Activated CD4-positive, CD25-positive, alpha-beta regulatory T cell (primary cell): ENCODE measurements at places on chromosomes 1 and 21.

DNA sequence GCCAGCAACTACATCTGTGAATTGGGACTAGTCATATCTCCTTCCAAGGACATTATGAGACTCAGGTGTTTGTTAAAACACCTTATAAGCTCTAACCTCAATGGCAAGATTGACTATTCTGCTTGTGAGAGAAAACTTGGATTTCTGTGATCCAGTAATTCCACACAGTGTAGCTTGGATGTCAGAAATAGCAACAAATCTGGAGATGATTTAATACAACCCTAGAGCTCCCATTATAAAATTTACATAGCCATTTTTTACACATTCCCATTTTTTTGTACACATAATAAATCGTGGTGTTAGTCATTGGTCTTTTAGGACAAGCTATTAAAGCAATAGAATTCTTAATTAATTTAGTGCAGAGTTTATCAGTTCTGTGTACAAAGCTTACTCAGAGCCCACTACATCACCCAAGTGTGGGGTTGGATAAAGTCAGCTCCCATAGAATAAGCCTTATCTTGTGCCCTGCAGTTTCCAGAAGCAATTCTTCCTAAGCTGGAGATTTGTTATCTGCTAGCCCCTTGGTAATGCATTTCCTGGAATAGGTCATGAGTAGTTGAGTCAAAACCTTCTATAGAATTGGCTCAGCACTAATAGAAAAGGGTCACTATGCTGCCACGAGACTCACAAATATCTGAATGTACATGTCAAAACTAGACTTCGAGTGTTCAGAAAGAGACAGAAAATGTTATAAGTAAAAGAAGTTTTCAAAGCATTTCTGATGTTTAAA, 434.0 kb upstream of the RUNX1 start:
- no peak for DNase-seq

DNA sequence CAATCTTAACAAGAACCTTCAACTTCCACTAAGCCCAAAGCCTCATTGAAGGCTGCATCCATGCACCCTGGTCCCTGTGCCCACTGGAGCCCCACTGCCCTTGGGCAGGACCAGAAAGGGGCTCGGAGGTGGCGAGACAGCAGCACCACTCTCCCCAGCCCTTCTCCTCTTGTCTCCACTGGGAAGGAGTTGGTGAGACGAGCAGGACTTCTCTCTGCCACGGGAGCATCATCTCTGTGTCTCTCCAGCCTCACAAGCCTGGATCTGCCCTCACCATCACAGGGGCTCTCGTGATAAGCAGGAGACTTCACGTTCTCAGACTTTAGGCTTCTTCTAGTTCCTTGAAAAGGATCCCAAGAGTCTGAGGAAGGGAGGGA, 7.2 kb upstream of the ETV3L start:
- DNase-seq = no peak

DNA sequence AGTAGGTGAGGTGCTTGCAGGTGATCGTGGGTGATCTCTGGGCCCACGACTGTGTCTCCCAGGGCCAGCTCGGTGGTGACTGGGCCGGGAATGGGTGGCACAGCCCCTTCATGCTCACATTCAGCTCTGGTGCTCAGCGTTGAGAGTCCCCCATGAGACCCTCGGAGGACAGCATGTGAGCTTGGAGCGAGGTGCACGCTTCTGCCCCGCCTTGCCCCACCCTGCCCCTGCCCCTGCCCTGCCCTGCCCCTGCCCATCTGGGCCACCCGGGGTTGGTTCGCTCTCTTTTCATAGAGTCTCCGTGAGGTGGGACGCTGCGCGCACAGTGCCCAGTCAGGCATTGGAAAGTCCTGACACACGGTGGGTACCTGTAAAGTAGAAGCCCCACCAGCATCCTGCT, 75.3 kb upstream of the ACTL8 start:
- no peak for DNase-seq

DNA sequence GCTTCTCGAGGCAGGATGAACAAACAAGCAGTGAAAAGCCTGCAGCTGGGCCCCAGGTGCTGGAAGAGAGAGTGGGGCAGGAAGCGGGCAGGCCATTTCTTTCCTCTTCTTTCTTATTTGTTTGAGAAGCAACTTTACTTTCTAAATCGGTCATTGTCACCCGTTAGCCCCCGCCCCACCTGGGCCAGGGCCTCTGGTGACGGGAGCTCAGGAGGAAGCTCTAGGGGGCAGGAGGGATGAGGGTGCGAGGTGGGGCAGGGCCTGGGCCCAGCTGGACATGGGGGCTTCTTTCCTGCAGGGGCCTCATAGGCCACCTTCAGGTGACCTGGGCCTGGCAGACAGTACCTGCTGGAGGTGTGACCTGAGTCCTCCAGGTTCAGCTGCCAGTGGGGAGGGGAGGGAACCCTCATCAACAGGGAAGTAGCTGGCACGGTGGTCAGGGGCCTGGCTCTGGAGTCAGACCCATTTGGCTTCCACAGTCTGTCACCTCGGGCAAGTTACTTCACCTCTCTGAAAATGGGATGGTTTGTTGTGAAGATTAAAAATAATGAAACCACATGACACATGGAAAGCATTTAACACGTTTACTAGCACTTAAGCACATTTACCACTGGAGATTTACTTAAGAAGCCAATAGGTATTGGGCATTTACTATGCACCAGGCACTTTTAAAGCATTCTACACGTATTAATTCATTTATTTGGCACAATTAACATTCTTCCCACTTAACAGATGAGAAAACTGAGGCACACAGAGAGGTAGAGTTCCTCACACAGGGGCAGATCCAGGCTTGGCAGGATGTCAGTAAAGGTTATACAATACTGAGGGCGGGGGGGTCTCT, 54.1 kb upstream of the ID3 start:
- DNase-seq = no peak

DNA sequence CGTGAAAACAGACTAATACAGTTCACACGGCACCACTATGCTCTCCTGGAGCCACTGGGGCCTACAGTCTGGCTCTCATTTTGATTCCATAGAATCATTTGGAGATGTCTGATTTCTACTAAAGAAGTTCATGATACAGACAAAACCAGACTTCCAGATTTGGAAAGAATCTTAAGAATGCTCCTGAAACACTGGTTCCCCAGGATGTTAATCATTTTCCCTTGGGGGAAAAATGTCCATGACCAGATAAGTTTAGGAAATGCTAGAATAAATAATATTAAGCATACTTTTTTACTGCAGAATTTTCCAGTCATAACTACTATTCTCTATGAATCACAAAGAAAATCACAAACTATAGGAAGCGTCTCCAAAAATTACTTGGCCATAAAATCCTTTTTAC, 63.0 kb upstream of the RGS7 start:
- no peak for DNase-seq

- DNase-seq = no peak
These were observed 1.6 kb downstream of the CD53 start for GRCh38 chr1:110874324-110875215.

DNA sequence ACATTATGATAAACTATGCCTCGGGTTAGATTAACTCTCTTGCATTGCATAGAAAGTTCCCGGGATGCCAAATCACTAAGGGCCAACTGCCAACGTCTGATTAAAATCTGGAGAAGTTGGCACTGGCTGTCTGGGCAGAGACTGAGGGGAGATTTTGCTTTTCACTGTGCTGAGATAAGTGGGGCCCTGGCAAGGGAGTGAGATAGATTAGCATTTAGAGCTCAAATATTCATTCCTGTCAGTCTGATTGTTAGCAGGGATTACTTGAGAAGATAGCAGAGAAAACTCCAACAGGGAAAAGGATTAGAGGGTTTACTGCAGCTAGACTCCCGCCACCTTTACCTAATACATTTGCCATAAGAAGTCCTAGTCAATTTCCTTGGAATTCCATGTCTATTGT, 714.1 kb upstream of the CHRM3 start:
- no peak for DNase-seq

DNA sequence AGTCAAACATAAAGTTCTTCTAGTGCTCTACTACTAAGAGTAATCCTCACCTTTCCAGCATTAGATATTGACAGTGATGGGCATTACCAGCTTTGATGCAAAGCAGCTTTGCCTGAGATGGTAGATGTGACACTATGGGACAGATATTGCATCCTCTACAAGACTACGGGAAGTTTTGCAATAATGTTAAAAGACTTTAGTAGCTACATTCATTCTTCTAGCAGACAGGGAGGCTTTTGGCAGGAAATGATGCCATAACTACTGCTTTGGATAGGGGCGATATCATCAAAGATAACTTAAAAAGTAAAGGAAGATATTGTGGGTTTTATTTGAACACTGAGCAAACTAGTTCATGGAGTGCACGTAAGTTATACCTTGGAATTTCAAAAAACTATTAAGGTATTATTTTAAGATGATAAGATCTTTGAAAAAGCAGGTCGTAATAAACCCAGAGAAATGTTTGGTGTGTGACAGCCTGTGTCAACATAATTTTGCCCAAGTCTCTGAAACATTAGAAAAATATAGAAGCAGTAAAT, 368.3 kb upstream of the TMPRSS15 start:
- DNase-seq = no peak

GRCh38 chr1:111127923-111128643, 11.8 kb downstream of the DRAM2 start:
- DNase-seq = no peak

- DNase-seq = no peak
These were observed 12.6 kb upstream of the NTPCR start for GRCh38 chr1:232937741-232938375.

GRCh38 chr1:53482441-53483153, 23.4 kb downstream of the DMRTB1 start:
- no peak for DNase-seq

GRCh38 chr21:31974454-31974985, 101.7 kb downstream of the HUNK start:
- DNase-seq = no peak

DNA sequence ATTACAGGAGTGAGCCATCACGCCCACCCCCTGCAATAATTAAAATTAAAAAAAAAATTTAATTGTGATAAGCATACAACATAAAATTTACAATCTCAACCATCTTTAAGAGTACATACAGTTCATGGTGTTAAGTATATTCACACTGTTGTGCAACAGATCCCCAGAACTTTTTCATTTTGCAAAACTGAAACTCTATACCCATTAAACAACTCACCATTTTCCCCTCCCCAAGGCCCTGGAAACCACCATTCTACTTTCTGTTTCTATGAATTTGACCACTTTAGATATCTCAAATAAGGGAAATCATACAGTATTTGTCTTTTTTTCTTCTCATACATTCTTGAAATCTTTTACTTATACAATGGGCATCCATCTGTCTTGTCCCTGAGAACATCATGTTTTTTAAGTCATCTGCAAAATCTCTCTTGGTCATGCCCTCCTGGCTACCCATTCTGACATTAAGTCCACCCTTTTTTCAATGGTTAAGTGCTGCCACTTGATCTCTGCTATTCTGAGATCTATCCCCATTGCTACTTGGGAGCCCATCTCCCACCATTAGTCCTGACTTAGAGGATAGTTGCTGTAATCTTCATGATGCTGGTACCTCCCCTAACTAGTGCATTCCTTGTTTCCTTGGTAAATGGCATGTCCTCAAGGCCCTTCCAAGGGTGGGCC, 39.4 kb upstream of the ZFYVE9 start:
- no peak for DNase-seq

DNA sequence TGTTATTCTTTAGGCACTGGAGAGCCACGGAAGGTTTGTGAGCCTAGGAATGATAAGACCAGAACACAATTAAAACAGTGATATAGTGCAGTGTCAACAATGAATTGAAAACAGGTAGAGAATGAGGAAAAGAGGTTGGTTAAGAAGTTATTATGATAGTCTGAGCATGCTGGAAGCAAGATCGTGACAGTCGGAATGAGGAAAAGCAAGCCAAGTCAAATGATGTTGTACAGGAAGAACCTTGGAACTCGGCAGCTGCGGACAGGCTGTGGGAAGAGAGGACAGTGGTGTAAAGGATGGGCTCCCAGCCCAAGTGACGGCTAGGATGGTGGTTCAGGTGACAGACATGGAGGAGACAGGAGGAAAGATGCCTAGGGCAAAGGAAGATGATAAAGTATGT, 25.6 kb downstream of the MTARC1 start:
- DNase-seq = no peak

GRCh38 chr1:155001425-155001674, 1.3 kb upstream of the ZBTB7B start:
- DNase-seq = no peak

DNA sequence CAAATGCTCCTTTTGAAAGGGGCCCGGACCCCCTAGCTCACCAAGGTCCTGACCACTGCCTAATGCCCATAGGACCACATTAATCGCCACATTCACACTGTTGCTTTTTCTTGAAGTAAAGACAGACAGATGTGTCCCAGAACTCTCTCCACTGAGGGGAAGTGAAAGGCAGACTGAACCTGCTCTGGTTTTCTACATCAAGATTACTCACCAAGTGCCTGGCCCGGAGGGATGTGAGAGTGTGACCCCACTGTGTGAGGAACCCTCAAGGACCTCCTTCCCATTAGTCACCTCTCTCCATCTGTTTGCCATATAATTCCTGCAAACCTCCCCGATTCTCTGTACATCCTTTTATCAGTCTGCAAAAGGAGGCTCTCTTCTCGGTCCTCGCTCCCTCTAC, 381.5 kb downstream of the OMA1 start:
- DNase-seq = no peak

DNA sequence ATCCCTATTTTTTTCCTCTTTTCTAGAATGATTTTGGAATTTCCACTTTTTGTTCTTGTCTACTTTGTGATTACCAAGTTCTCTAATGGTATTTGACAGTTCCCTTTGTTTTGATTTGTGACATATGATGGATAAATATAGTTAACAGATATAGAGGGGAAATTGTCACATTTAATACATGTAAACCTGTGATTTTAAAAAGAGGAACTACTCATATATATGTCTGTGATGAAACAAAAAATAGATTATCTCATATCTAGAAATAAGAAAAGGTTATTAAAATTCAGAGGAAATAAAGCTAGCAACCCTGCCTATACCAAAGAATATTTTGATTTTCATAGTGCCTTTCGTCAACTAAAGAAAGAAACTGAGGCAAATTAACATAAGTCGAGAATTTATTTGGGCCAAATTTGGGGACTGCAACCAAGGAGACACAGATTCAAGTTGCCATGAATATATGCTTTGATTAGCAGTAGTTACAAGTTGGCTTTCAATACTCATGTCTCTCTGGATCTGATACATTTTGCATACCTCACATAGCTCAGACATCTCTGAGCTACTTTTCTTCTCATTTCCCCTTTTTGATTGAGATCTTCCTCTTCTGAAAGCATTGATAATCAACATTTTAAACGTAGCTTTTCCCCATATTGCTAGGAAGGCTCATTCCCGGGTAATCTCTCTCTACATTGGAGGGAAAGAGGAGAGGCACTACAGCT, 15.6 kb upstream of the C21orf91 start:
- no peak for DNase-seq

- no peak for DNase-seq
These were observed 17.4 kb downstream of the DYNLT5 start for GRCh38 chr1:66769512-66770229.

- no peak for DNase-seq
These were observed 41.1 kb downstream of the NKAIN1 start for GRCh38 chr1:31198600-31198999.

GRCh38 chr1:90716552-90717355, at the start of gene BARHL2:
Gene BARHL2, minus strand, starts transcription at chr1:90717302. Its CDS starts 107 bp downstream, at chr1:90717195.
- no peak for DNase-seq

GRCh38 chr1:208026880-208027438, 116.0 kb upstream of the CD34 start:
- no peak for DNase-seq

- DNase-seq = no peak
These were observed 7.3 kb downstream of the SYNC start for GRCh38 chr1:32695098-32695904.
